Cerebellar nuclear complex (tissue), 1 donor: ENCODE measurements at places on chromosomes 12 and 14.

DNA sequence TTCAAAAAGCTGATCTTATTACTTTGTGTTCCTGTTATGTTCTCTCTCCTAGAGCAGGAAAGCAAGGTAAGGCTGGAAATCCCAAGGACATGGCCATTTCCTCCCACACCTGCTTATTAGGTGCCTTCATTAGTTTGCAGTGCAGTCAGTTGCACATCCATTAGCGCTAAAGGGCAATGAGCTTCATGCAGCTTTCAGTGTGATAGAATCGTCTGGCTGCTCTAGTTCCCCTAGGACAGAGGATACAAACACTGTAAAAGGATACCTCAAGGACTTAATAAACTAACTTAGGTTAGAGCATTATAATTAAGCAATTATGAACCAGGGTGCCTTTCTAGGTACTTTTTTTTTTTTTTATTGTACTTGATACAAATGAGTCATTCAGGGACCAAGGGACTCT lies 21.1 kb downstream of the TMEM117 start:
- DNase-seq: no peak

GRCh38 chr14:57769863-57770523 lies 95.9 kb downstream of the SLC35F4 start:
- DNase-seq: no peak

DNA sequence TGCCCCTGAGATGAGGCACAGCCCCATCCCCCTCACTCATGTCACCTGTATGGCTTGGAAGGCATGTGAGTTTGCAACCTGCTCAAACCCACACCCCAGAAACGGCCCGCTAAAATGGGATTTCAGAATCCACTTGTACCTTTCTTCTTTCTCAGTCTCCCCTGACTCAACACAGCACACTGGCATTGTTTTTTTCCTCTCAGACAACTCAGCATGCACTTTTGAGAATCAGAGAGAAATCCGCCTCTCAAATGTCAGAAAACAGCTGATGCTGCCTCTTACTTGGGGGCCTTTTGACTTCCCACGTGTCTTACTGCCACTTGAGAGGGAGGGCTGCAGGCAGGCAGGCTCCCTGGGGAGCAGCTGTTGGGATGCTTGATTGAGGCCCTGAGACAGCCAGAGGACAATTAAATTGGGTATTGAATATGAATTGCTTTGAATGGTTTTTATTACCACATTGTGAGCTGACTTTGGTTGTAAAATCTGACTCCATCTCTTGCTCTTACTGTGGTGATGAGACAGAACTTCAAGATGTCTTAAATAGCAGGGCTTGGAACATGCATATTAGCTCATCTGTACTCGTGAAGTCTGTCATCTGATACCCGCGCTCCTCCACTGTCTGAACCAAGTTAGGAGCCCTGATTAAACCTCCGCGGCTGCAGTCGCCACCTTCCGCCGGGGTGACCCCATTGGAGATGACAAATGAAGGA lies 96.6 kb downstream of the APAF1 start:
- DNase-seq: no peak

DNA sequence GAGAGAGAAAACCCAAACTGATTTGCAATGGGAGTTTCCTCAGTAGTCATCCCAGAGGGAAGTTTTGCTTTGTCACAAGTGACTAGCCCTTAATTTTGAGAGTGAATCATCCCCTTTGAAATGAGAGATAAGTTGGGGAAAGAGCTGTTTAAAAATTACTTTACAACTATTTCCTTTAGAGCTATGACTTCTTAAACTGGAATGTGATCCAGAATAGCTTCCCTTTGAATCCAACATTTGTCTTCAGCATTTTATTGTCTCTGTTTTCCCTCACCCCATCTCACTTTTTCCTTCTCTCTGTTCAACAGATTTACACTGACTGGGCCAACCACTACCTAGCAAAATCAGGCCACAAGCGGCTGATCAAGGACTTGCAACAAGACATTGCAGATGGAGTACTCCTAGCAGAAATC lies 109.3 kb downstream of the NAV3 start:
- DNase-seq: no peak

DNA sequence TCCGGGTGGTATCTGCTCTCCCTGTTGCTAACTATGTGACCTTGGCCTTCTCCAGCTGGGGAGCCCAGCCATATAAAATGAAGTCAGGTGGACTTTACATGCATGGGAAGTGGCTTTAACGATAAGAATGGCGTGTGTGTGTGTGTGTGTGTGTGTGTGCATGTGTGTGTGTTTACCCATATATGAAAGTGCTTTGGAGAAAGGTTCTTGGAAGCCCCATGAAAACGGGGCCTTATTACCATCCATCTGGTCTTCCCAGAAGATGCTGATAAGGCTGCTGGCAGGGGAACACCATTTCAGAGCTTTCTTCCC lies 94.8 kb downstream of the LRRC74A start:
- DNase-seq: no peak

GRCh38 chr12:100472325-100472724 lies 1.3 kb upstream of the NR1H4 start:
- DNase-seq: no peak

DNA sequence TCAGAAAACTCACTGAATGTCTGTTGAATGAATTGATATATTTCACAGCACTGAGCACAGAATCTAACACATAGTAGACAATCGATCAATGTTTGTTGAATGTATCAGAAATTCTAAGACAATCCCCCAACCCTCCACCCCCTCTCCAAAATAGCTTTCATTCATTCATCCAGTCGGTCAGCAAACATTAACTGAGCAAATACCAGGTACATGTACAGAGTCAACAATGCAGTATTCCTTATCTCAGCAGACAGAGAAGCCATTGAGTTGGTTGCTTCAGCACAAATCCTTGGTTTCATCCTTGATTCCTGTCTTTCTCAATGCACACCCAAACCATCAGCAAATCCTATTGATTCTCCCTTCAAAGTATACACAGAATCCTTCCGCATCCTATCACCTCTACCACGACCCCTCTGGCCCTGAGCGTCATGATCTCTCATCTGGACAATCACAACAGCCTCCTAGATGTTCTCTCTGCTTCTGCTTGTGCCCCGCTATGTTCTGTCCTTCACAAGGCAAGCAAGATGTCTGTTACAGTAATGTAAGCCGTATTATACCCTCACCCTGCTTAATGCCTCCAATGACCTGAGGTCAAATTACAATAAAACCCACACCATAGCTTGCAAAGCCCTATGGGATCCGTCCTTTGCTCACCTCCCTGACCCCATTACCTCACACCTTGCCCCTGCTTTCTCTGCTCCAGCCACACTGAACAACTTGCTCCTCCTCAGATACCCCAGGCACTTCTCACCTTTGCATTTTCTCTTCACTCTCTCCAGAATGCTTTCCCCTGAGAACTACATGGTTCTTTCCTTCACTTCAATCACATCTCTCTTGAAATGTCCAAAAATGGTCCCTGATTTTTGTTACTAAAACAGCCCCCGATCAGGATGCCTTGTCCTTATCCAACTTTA lies 738.1 kb upstream of the TBX3 start:
- no peak for DNase-seq

DNA sequence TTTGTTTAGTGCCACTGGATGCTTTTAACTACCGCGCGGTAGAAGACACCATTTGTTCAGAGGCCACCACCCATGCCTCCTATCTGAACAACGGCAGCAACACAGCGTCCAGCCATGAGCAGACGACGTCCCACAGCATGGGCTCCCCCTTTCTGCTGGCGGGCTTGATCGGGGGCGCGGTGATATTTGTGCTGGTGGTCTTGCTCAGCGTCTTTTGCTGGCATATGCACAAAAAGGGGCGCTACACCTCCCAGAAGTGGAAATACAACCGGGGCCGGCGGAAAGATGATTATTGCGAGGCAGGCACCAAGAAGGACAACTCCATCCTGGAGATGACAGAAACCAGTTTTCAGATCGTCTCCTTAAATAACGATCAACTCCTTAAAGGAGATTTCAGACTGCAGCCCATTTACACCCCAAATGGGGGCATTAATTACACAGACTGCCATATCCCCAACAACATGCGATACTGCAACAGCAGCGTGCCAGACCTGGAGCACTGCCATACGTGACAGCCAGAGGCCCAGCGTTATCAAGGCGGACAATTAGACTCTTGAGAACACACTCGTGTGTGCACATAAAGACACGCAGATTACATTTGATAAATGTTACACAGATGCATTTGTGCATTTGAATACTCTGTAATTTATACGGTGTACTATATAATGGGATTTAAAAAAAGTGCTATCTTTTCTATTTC lies 93.2 kb downstream of the FLRT2 start:
- no peak for DNase-seq
